ENCODE measurements at places on chromosomes 4 and X.

GRCh38 chrX:153499876-153500275, 5.1 kb downstream of the BGN start:
- DNase-seq: no peak

DNA sequence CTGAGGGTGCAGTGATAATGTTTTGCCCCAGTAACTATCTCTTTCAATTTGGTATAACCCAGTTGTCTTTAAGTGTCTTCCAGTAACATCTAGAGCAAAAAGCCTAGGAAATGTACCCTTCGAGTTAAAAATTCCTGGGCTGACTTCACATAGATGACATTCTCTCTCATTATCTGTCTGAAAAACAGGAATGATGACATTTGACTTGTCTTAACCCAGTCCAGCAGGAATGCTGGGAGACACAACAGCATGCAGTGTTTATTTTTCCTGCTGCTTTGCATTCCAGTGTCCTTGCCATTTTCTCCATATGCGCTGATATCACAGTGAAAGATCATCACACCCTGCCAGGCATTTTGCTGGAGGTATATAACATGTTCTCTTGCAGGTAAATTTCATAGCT, 130.0 kb downstream of the SOWAHB start:
- DNase-seq: no peak

DNA sequence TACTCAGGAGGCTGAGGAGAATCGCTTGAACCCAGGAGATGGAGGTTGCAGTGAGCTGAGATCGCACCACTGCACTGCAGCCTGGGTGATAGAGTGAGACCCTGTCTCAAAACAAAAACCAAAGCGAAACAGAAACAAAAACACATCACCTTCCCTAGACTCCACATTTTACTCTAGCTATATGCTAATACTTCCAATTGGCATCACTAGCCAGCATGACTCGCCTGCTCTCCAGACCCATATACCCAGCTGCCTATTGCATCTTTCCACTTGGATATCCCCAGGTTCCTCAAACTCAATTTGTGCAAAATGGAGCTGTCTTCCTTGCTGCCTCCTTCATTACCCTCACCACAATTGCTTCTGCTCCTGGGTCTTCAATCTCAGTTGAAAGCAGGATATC, 22.4 kb upstream of the LAP3 start:
- DNase-seq: no peak

DNA sequence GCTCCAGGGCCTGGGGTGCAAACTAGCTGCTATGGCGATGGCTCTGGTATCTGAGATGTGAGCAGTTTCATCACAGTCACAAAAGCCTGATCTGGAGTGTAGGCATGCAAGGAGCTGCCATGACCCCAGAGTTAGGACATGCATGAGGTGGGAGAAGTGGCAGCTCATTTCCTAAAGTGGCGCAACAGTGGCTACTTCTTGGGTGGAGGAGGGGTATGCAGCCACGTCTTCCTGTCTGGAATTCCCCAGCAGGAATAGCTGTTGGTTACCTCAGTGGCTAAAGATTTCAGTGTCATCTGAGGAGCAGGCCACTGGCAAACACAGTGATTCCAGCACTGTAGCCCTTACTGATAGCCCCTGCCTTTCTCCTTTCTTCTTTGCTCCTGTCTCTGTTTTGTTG, 1382.5 kb downstream of the C4orf33 start:
- no peak for DNase-seq

Data from NCI-H2227 treated with DMSO at 0.1 percent for 48 hours (cell line).